ENCODE measurements at places on chromosomes 6 and 20. TPM values are rescaled to one million over a fixed set of nuclear protein-coding genes. Genes with fewer than 3 reads are reported as not detected.

DNA sequence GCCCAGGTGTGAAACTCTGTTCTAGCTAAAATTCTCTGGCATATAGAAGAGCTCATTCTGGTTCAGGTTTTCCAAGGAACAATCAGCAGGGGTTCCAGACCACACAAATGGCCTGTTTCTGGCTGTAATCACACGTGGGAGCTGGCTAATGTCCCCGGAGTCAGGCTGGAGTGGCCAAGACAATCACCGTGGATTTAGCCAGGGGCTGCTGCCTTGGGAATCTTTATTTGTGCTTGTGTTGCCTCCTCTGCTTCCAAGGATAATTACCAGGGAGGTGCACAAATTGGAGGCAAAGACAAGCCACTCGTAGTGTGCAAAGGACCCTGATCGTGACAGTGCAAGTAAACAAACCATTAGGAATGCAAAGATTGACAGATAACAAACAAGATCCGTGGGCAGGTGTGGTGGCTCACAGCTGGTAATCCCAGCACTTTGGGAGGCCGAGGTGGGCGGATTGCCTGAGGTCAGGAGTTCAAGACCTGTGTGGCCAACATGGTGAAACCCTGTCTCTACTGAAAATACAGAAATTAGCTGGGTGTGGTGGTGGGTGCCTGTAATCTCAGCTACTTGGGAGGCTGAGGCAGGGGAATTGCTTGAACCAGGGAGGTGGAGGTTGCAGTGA is 77.3 kb downstream of the KCNB1 start:
- H3K4me3 ChIP-seq = no peak overlapping the region
- H3K27ac ChIP-seq = no peak overlapping the region
- no peaks in the 10 kb centered on the region for H3K36me3 ChIP-seq
- H3K27me3 ChIP-seq = no peaks in the 10 kb centered on the region

- no peak overlapping the region for H3K27ac ChIP-seq
- H3K4me1 ChIP-seq = no peaks in the 10 kb centered on the region
- H3K4me3 ChIP-seq = no peak overlapping the region
These were observed 378.8 kb upstream of the CHD6 start for GRCh38 chr20:41996951-41997350.

DNA sequence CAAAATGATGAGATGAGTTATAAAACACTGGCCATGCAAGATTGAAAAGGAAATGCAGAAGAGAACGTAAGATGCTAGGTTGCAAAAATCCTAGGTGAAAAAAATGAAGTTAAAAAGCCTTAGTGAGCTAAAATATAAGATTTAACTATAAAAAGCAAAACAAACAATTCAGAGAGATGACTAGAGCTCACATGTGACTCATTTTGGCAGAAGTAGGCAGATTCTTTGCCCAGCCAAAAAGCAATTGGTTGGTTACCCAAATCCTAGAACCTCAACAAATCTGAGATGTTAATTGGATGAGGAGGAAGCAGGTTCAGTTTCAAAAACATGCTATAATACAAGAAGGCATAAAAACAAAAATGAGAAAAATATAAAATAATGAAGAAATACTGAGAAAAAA is 249.1 kb downstream of the OGFRL1 start:
- H3K27me3 ChIP-seq = no peaks in the 10 kb centered on the region
- no peak for DNase-seq
- H3K4me3 ChIP-seq = no peak overlapping the region
- no peak overlapping the region for H3K27ac ChIP-seq
- no peaks in the 10 kb centered on the region for H3K36me3 ChIP-seq
- no peaks in the 10 kb centered on the region for H3K4me1 ChIP-seq

DNA sequence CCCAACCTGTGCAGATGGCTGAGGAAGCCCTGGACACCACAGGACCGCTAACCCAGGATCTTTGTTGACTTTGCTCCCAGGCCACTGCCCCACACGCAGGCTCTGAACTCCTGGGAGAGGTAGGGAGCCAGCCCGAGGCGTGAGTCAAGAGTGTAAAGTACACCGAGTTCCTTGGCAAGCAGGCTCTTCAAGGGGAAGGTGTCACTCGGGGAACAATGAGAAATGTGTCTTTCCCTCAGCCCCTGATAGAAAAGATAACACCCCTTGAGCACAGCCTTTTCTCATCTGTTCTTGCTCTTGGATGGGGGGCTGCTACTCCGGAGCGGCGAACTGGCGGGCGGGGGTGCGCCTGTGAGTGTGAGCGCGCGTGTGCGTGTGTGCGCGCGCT is 472 bp upstream of the EDN3 start:
- DNase-seq = no peak
- peaks cover 12% of the 10 kb centered on the region for H3K4me1 ChIP-seq
- H3K27me3 ChIP-seq = peaks cover 37% of the 10 kb centered on the region
- no peaks in the 10 kb centered on the region for H3K36me3 ChIP-seq

- H3K27ac ChIP-seq = no peak overlapping the region
- no peaks in the 10 kb centered on the region for H3K4me1 ChIP-seq
- no peaks in the 10 kb centered on the region for H3K36me3 ChIP-seq
These were observed 154.1 kb upstream of the RUNX2 start for GRCh38 chr6:45174045-45174444.

NT5E gene
- total RNA-seq = 23.1 TPM

SPDEF gene
- not detected for total RNA-seq

GRCh38 chr20:4811661-4812181 is 90.0 kb downstream of the PRND start:
- DNase-seq = peak; percentile 37
- peaks cover 2% of the 10 kb centered on the region for H3K27me3 ChIP-seq
- H3K36me3 ChIP-seq = no peaks in the 10 kb centered on the region
- H3K27ac ChIP-seq = peak overlapping the region; percentile 79
- H3K4me3 ChIP-seq = no peak overlapping the region
- peaks cover 45% of the 10 kb centered on the region for H3K4me1 ChIP-seq

DNA sequence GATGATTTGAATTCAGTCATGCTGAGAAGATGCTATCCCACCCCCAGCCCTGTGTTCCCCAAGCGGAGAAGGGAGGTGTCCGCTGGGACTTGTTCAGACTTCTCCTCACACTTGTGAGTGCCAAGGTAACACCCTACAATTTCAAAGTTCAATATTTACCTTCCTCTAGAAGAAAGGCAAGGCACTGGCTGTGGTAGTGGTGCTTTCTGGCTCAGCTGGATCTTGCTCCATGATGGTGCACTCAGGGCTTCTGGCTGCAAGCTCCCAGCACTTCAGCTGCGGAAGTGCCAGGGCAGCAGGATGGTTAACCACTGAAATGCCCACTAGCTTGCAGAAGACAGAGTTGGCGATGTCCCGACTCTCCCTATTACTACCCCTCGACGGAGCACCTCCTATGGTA is 135.4 kb downstream of the MTFR2 start:
- no peaks in the 10 kb centered on the region for H3K36me3 ChIP-seq
- H3K4me1 ChIP-seq = no peaks in the 10 kb centered on the region
- DNase-seq = no peak
- H3K27ac ChIP-seq = no peak overlapping the region
- no peak overlapping the region for H3K4me3 ChIP-seq

DNA sequence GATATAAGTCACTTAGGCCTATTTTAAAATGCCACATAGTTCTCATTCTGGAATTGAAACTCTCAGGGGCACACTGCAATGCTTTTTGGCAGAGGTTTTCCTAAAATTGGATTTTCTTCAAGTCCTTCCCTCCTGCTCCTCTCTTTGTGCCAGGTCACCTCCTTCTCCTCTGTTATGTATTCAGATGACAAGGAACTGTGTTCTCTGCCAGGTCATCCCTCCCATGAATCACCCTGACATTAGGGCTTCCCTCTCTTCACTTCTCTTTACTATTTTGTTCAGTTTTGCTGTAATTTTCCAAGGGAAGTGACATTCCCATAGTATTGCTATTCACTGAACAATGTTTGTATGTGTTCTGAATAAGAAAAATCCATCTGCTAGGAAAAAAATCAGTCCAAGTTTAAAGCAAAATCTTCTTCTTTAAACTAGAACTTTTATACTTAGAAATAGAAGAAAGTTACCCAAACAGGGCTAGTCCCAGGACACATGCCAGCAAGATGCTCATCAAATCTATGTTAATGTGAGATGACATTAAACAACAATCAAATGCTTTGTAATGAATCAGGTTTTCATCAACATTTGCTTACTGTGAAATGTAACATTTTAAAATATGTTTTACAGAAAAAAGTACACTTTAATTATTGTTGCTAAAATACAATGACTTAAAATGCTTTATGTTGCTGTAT is 461.1 kb downstream of the MMUT start:
- no peak overlapping the region for H3K27ac ChIP-seq
- H3K4me3 ChIP-seq = no peak overlapping the region
- H3K4me1 ChIP-seq = no peaks in the 10 kb centered on the region
- DNase-seq = no peak

DNA sequence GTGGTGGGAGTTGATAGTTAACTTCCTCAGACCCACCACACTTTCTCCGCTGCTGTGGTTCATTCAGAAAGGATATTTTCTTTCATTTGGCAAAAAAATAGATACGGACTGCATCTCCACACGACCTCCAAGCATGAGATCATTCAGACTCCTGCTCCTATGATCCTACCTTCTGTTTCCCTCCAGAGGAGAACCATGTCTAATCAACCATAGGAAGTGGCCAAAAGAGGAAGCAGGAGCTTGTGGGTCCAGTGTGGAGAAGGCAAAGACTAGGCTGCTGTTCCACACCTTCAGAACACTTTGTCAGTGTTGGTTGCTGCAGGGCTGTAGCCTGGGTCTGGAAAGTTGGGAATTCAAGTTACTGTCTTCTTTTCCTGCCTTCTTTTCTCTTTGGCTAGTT is 10.6 kb upstream of the KIF13A start:
- H3K4me3 ChIP-seq = no peak overlapping the region
- DNase-seq = no peak
- H3K27me3 ChIP-seq = no peaks in the 10 kb centered on the region
- H3K36me3 ChIP-seq = no peaks in the 10 kb centered on the region
- H3K27ac ChIP-seq = no peak overlapping the region

- no peak overlapping the region for H3K27ac ChIP-seq
- no peaks in the 10 kb centered on the region for H3K27me3 ChIP-seq
- no peak for DNase-seq
- H3K4me1 ChIP-seq = peaks cover 8% of the 10 kb centered on the region
These were observed 3.2 kb downstream of the IYD start for GRCh38 chr6:150372051-150372450.

SLC22A23 gene
- total RNA-seq = 8.0 TPM

GRCh38 chr6:7730001-7730783 is 4.3 kb downstream of the BMP6 start:
- H3K27ac ChIP-seq = no peak overlapping the region
- no peaks in the 10 kb centered on the region for H3K27me3 ChIP-seq
- peaks cover 35% of the 10 kb centered on the region for H3K4me1 ChIP-seq
- DNase-seq = no peak

GRCh38 chr6:73537677-73538076 is 16.8 kb upstream of the EEF1A1 start:
- no peak for DNase-seq
- no peaks in the 10 kb centered on the region for H3K4me1 ChIP-seq
- H3K4me3 ChIP-seq = no peak overlapping the region
- H3K36me3 ChIP-seq = no peaks in the 10 kb centered on the region
- H3K27ac ChIP-seq = no peak overlapping the region

DNA sequence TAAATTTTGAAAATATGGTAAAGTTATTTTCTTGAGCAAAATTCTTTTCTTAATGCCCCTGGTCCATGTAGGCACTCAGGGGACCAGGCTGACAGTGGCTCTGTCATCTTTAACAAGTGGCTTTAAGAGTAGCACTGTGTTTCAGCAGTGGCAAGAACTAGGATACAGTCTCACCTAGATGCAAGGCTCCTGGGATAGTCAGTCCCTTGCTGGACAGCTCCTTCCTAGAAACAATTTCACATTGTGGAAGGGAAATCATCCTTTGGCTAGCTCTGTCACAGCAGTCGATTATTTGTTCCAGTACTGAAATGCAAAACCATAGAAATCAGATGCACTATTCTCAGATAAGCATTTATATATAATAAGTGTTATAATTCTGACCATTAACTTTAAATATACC is 175.4 kb upstream of the KCNQ5 start:
- no peaks in the 10 kb centered on the region for H3K4me1 ChIP-seq
- DNase-seq = no peak
- no peaks in the 10 kb centered on the region for H3K36me3 ChIP-seq
- H3K4me3 ChIP-seq = no peak overlapping the region

- no peak overlapping the region for H3K27ac ChIP-seq
- H3K4me1 ChIP-seq = peaks cover 29% of the 10 kb centered on the region
- no peak overlapping the region for H3K4me3 ChIP-seq
- DNase-seq = no peak
- H3K27me3 ChIP-seq = no peaks in the 10 kb centered on the region
- no peaks in the 10 kb centered on the region for H3K36me3 ChIP-seq
These were observed 11.0 kb downstream of the SMOC2 start for GRCh38 chr6:168451805-168452517.

DNA sequence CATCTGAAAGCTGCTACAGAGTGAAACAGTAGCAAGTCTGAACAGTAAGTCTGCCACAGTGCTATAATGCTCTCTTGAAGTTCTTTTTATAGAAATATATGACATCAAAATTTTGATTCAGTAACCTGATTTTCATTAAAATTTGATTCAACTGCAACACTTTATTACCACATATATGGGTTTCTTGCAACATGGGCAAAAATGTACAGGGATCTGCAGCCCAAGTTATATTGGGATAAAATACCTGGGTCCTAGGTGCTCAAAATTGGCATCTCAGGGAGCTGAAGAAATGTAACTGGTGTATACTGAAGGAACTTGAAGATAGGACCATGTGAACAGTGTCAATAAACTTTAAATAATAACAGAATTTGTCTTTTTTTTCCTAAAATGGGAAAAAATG is 10.8 kb downstream of the ROMO1 start:
- no peak for DNase-seq
- no peaks in the 10 kb centered on the region for H3K4me1 ChIP-seq
- no peak overlapping the region for H3K27ac ChIP-seq
- no peak overlapping the region for H3K4me3 ChIP-seq
- H3K36me3 ChIP-seq = peaks cover 99% of the 10 kb centered on the region

CGA gene
- total RNA-seq = not detected

RIPOR3 gene
- total RNA-seq = 73.0 TPM

DNA sequence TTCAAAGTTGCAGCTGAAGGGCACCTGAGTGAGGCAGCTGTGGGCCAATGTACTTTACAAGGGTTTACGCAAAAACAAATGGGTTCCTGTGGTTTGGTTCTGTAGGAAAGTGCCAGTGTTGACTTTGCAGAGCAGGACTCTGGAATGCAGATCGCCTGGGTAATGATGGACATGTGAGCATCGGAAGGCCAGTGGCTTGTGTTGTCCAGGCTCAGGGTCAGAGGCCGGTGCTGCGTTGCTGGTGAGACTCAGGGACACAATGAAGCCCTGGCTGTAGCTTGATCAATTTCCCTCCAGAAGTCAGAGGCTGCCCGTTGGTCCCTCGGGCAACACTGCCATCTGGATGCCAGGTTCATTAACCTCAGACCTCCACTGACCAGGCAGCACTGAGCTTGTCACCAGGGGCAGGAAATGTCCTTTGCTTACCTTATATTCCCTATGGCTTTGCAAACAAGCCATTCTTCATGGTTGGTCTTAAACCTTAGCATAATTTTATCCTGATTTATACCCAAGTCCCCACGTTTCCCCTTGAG is 753.4 kb downstream of the QKI start:
- DNase-seq = no peak
- no peaks in the 10 kb centered on the region for H3K36me3 ChIP-seq
- no peaks in the 10 kb centered on the region for H3K4me1 ChIP-seq
- no peak overlapping the region for H3K4me3 ChIP-seq
- H3K27ac ChIP-seq = no peak overlapping the region
